ENCODE measurements at places on chromosomes 11 and 22. TPM values are rescaled to one million over a fixed set of nuclear protein-coding genes. Genes with fewer than 3 reads are reported as not detected.

The PLCB3 gene
- total RNA-seq, result 68.5 TPM

The ZBTB16 gene
- 28.0 TPM for total RNA-seq

The OR2AG1 gene
- not detected for total RNA-seq

The LYVE1 gene
- total RNA-seq, result 0.54 TPM

Measured in endothelial cell of coronary artery (primary cell).